ENCODE measurements at places on chromosomes 5 and 9.

- no peak for DNase-seq
Measured at GRCh38 chr9:123096987-123097386, 63.5 kb downstream of the GPR21 start.

DNA sequence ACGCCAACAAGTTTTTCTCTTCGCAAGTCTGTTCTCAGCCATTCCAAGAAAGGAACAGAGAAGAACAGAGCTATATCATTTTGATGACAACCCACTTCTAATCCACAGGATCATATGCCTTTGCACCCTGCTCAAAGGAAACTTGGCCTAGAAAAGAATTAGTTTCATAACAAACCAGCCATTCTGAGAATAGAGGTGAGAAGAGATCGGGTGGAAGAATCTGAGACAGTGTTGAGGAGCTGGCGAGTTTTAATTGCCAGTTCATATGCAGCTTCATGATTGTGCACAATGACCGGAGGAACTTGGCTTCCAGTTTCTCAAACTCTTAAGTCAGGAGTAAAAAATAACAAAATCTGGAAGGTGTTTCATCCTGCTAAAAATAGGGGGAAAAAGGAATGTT lies 380.0 kb downstream of the NR2F1-AS1 start:
- no peak for DNase-seq

DNA sequence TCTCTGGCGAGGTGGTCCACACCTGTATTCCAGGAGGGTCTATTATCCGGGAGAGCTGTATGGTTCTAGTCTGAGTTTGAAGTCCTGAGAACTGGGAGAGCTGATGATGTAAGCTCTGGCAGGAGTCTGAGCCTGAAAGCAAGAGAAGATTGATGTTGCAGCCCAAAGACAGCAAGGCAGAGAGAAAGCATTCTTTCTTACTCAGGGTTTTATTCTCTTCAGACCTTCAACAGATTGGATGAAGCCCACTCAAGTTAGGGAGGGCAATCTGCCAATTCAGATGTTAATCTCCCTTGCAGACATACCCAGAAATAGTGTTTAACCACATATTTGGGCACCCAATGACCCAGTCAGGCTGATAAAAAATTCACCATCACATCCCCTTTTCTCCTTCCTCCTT lies 159.1 kb downstream of the CCDC171 start:
- no peak for DNase-seq

DNA sequence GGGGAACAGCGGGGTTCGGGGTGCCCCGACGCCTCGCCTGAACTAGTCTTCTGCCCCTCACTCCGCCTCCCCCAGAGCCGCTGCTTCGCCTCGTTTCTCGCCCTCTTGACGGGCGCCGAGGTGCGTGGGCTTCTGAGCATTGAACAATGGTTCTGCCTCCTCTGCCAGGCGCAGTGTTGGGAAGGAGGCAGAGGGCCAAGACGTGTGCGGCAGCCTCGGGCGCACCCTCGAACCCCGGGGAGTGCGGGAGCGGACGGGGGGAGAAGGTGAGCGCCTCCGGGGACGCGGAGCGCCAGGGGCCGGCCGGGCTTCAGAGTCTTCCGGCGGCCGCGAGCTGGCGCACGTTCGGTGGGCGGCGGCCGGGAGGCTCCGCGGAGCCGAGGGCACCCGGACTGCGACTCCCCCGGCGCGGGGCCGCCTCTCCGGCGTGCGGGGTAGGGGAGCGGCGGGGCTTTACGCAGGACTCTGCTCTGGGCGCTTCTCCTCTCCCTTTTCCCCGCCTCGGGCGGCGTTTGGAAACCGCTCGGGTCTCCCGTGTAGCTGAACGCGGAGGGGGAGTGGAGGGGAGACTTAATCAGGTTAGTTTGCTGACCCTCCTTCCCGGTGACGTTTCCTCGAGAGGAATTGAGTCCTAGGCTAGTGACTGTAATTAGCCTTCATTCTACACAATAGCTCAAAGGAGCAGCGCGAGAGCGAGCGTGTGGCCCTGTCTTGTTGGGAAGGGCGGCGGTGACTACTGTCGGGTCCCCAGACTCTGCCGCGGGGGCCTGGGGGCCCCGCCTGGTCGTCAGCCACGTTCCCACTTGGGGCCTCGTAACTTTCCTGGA lies 1.1 kb downstream of the VLDLR start:
- no peak for DNase-seq

GRCh38 chr5:78273436-78273835 lies 21.1 kb downstream of the AP3B1 start:
- no peak for DNase-seq

- DNase-seq: no peak
Measured at GRCh38 chr9:34566322-34566721, 23.2 kb downstream of the CNTFR start.

- DNase-seq: no peak
Measured at GRCh38 chr5:129031886-129032683, 62.5 kb upstream of the ISOC1 start.

DNA sequence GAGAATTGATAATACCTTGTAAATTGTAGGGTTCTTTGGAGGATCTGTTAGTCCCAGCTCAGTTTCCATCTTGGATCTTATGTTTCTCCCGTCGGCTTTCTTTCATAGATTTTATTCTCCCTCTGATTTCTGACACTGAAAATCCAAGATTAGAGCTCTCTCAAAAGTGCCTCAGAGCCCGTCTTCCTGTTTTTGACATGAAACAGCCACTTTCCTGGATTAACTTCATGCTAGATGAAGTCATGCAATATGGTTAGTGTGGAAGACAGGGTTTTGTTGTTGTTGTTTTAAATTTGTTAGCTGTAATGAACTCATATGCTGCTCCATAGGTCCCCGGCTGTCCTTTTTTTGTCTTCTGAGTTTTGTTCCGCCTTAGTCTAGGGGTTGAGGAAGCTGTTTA lies 51.6 kb upstream of the ZFR start:
- DNase-seq: no peak
